H1 (cell line): ENCODE measurements at places on chromosomes 2 and 18. TPM values are rescaled to one million over a fixed set of nuclear protein-coding genes. Genes with fewer than 3 reads are reported as not detected.

- DNase-seq = no peak
Observed at GRCh38 chr18:76475450-76476194, 19.4 kb downstream of the ZNF516 start.

GRCh38 chr2:239167766-239168444 lies 232.9 kb downstream of the HDAC4 start:
- no peak for DNase-seq

DNA sequence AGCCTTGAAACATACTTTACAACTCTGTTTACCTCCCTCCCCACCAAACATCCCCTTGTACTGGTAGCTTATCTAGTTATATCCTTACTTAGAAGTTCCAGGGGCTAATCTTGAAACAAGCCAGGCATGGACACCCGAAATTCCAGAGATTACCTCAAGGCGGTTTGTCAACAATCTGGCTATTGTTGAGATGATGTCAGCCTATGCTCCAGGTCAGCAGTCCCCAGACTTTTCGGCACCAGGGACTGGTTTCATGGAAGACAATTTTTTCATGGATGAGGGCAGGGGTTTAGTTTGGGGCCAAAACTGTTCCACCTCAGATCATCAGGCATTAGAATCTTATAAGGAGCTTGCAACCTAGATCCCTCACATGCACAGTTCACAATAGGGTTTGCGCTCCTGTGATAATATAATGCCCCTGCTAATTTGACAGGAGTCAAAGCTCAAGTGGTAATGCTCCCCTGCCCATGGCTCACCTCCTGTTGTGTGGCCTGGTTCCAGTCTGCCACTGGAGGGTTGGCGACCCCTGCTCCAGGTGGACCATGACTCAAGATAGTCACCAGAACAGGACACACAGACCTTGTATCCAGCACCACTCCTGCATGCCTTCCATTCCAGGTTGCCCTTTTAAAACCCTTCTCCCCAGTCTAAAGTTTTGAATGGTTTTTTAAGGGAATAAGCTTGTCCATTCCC lies 171.2 kb downstream of the SPAG16 start:
- no peak for DNase-seq

DNA sequence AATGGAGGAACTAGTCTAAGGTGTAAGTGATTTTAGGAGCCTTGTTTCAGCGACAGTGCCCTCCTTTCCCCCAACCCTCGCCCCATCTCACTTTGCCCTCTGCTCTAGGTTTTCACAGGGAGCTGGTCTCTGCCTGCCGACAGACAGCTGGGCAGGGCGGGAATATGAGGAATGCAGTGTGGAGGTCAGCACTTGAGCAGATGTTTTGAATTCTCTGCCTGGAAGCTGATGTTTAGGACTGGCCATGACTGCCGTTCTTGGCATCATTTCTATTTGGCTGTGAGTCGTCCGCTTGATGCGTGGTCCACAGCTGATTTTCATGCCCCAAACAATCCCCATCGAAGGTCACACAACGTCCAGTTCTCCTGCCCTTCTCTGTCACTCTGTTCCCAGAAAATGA lies 55.1 kb upstream of the SIX3 start:
- DNase-seq = no peak

DNA sequence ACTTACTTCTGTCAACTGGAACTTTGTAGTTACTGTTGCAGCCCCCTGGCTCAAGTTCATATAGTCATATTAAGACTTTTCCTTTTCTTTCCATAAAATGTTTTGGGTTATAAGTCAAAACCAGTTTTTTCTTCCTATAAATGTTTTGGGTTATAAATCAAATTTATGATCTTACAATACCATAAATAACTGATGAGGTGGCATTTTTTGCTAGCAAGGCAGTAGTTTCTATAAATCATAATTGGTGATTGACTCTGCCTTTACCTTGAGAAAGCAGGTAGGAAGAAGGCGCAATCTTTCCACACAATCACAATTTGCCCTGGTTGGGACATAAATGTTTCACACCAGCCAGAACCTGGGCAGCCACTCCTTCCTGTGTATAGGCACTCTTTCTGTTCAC lies 5.1 kb upstream of the DYTN start:
- no peak for DNase-seq

DNA sequence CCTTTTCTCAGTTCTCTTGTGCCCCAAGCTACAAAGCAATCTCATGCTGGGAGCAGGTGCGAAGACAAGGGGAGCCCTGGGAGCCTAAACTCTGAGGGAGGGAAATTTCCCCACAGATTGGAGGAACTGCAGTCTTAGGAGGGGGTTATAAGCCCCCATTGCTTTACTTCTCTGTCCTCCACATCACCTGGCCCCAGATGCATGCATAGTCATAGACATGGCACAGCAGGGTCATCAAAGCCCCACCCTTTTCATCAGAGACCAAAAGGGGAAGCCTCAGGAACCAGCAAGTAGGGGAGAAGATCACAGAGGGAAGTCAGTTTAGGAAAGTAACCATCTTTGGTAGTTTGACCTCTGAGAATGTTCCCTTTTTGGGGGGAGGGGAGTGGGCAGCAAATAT lies 33.7 kb downstream of the LANCL1 start:
- DNase-seq = no peak

DNA sequence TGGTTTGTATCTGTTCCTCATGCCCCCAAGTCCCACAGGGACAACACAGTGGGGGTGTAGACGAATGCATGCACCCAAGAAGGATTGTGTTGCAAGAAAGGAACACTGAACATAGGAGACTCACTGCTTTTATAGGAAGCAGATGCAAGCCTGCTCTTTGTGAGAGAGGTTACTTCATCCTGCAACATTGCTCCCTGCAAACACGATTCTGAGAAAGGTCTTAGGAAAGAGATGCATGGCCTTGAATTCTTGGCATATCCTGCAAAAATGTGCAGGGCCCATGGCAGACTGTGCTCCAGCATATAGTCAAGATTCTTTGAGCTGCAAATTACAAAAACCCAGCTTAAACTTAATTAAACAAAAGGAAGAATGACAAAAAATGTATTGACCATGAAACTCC lies 312.2 kb upstream of the MGAT5 start:
- DNase-seq = no peak

The CAPN14 gene
- polyA plus RNA-seq = 0.05 TPM in 1 of 2 replicates, not detected in the other

DNA sequence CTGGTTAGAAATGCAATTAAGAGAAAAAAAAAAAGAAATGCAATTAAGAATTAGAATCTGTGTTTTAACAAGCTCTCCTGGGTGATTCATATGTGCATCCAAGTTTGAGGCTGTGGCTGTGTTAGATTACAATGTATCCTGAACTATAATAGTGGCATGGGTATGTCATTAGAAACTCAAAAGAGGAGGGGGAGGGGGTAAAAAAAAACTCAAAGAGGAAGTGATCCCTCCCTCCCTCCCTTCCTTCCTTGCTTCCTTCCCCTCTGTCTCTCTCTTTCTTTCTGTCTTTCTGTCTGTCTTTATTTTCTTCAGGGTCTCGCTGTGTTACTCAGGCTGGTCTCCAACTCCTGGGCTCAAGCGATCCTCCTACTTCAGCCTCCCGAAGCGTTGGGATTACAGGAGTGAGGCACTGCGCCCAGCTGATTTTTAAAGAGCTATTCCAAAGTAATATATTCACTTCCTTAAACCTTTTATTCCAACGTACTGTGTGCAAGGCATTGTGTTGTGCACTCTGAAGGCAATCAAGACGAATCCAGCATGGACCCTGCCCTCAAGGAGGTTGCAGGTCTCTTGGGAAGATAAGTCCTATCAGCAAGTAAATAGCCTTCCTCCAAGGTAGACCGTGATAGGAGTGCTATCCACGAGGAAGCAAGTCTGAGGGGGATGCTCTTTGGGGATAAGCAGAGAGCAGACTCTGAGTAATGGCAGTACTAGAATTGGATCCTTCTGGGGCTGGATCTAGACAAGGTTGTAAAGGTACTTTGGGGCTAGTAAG lies 35.9 kb upstream of the MCFD2 start:
- no peak for DNase-seq

GRCh38 chr18:50748243-50749229 lies 71.3 kb downstream of the MRO start:
- DNase-seq = peak; percentile 10

The RAB6C gene
- 0.03 TPM in 1 of 2 replicates, not detected in the other for polyA plus RNA-seq

GRCh38 chr2:176421297-176422050 lies 152.2 kb downstream of the MTX2 start:
- no peak for DNase-seq

The CYS1 gene
- polyA plus RNA-seq = 0.09 and 0.57 TPM in 2 replicates

GRCh38 chr2:241895712-241896641 lies 26.4 kb downstream of the RTP5 start:
- no peak for DNase-seq

GRCh38 chr18:59357928-59358327 lies 1.1 kb downstream of the LMAN1 start:
- no peak for DNase-seq

DNA sequence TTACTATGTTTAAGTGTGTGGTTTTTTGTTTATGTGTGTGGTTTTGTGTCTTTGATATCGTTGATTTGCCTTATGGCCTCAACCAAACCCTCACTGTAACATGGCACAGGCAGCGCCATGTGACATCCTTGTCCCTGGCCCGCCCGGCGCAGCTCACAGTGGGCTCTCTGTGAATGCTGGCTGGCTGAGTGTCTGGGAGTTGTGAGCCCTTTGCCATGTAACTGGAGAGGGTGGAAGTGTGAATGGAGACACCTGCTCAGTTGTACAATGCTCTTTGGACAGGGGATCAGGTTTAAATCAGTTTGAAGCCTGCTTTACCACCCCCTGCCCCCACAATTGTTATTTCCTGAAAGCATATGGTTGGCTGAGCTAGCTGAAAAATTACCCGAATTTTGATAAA lies 41.8 kb downstream of the TCF7L1 start:
- DNase-seq = no peak

- no peak for DNase-seq
Observed at GRCh38 chr2:60413069-60413813, 140.2 kb downstream of the BCL11A start.

DNA sequence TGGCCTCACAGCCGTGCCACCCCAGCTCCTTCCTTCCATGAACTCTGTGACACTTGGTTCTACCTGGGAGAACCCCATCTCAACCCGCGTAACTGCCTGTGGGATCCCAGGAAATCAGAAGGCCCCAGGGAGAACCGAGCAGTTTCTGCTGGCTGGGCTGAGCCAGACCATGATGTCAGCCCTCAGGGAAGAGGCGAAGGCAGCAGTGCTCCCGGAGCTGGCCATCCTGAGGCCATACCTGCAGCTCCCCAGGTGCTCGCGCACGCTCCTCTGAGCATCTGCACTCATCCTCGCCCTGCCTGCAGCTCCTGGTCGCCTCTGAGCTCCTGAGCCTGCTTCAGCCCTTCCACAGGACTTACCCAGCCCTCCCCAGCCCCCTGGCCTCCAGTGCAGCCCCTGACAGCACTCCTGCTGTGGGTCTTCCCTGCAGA lies 186.1 kb downstream of the SEPTIN10 start:
- DNase-seq = no peak

The NGEF gene
- polyA plus RNA-seq = 2.7 and 3.9 TPM in 2 replicates

DNA sequence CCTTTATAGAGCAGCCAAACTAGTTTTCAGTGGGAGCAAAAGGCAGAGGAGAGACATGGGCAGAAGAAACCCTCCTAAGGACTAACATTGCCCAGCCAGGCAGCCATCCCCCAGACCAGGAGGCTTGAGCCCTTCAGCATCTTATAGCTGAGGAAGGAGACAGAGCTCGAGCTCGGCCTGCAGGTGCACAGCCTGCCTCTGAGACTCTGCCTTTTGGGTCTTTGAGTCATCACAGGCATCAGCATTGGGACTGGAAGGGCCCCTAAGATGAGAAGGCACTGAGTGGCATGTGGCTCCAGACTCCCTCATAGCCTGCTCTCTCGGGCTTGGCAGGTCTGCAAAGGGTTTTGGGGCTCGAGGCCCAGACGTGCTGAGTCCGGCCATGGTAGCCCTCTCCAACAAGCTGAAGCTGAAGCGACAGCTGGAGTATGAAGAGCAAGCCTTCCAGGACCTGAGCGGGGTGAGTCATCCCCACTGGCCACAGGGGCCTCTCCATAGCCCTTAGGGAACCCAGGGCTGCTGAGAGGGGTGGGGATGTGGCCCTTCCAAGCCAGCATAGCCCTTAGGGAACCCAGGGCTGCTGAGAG lies 84.1 kb downstream of the EPAS1 start:
- no peak for DNase-seq

DNA sequence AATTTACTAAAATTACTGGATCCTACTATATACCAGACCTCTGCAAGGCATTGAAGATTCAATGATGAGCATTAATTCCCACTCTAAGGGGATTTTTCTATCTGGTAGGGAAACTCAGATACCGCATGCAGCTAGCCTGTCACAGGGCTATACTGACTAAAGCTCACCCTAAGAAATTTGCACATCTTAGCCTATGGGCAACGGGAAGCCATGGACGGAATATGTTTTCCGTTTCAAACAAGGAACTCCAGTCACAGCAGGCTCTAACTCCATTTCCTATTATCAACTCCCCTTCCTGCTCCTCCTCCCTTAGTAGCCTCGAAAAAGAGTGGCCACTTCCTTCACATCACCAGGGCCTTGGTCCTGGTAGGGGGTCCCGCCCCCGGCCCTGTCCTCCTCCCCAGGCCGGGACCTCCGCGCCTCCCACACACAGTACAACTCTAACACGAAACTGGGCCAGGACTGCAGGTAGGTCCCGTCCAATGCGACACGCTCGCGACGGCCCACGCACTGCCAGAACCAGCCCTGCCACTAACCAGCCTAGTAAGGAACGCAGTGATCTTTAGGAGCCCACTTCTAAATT lies 659 bp upstream of the COX5B start:
- no peak for DNase-seq

DNA sequence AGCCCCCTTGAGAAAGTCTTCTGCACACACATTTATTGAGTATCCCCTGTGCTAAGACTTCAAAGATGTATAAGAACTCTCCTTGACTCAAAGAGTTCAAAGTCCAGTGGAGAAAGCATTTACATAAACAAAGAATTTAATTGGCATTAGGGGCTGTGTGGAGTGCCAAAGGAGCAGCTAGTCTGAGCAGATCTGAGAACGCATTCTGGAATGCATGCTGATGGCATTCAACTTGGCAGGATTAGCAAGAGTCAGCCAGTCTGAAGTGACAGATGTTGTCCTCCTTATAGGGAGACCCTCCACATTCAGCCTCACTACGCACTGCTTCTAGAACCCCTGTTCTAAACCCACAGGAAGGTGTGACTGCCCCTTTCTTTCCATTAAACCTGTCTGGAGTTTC lies 191.5 kb downstream of the RAD51AP2 start:
- no peak for DNase-seq

- DNase-seq = no peak
Observed at GRCh38 chr2:102010902-102011301, 19.1 kb downstream of the IL1R2 start.

The IL36B gene
- polyA plus RNA-seq = not detected in 2 replicates

The CYRIA gene
- 0.80 and 1.5 TPM in 2 replicates for polyA plus RNA-seq

DNA sequence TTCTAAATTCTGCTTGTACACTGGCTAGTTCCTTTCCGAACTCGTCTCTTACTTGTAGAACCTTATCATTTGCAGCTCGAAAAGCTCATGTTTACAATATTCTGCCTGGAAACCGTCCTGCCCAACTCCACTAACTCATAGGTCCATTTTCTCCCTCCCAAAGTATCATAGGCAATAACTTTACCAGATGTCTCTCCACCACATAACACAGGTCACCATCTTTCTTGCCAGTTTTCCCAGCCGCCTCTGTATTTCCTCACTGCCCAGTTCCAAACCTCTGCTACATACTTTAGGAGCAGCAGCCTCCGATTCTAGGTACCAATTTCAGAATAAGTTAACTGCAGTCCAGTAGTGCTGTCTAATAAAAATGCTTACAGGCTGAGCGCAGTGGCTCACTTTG lies 259.5 kb downstream of the GLI2 start:
- DNase-seq = no peak

The RNF125 gene
- 10.5 and 14.3 TPM in 2 replicates for polyA plus RNA-seq
